ENCODE measurements at places on chromosomes 4 and X. TPM values are rescaled to one million over a fixed set of nuclear protein-coding genes. Genes with fewer than 3 reads are reported as not detected.

Gene MYOZ2
- 0.26 TPM for polyA plus RNA-seq

Gene MAD2L1
- polyA plus RNA-seq = 19.4 TPM

Gene CDS1
- polyA plus RNA-seq = 0.02 TPM

DNA sequence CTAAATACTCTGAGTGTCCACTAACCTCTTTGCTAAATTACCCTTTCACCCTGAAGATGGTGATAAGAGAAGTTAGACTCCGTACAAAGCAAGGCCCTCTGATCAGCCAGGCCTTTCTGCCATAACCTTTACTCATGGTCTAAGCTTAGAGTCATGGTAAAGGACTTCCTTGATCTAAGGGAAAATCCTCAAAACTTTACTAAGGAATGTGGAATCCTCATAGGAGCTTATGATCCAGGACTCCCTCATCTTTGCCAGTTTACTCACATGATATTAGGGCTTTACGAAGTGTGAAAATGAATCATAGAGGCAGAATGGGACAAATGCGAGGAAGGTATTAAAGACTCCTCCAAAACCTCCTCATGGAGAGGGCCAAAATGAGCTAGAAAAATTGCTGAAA is 7.9 kb upstream of the FAM13A start:
- no peak for DNase-seq

DNA sequence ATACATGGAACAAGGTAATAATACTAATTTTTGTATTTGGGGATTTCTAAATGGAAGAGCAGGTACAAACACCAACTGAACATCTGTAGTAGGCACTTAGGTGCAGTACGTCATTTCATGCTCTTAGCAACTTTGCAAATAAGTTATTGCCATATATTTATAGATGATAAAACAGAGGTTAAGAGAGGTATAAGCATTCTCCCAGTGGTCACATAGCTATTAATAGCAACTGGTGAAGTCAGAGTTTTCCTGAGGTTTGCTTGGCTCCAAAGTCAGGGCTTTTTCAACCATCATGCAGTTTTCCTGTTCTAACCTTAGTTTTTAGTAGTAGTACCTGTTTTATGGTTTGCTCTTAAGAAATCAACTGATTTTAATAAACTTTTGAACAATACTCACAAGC is 10.9 kb downstream of the ARHGEF38 start:
- DNase-seq = no peak

DNA sequence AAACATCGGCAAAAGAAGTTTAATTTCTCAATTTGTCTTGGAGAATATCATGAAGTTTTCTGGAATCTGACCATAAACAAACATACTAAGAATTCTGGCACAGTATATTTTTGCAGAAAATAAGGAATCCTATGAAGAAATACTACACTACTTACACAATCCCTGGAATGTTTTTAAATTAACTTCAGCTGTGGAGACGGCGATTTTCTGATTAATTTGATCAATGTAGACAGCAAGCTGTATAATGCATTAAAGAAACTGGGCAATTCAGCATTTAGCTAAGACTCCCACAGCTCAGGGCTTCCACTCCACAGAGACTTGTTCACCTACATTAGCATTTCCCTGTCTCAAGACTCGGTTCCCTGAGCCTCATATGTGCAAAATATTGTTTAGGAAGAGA is 12.2 kb downstream of the EGFL6 start:
- no peak for DNase-seq

GRCh38 chr4:70930530-70931256 is 28.5 kb downstream of the MOB1B start:
- DNase-seq = peak; percentile 52

Gene CFAP99
- polyA plus RNA-seq = 0.13 TPM

- DNase-seq = peak; percentile 41
Observed at GRCh38 chr4:39353478-39354253, 12.5 kb downstream of the RFC1 start.

DNA sequence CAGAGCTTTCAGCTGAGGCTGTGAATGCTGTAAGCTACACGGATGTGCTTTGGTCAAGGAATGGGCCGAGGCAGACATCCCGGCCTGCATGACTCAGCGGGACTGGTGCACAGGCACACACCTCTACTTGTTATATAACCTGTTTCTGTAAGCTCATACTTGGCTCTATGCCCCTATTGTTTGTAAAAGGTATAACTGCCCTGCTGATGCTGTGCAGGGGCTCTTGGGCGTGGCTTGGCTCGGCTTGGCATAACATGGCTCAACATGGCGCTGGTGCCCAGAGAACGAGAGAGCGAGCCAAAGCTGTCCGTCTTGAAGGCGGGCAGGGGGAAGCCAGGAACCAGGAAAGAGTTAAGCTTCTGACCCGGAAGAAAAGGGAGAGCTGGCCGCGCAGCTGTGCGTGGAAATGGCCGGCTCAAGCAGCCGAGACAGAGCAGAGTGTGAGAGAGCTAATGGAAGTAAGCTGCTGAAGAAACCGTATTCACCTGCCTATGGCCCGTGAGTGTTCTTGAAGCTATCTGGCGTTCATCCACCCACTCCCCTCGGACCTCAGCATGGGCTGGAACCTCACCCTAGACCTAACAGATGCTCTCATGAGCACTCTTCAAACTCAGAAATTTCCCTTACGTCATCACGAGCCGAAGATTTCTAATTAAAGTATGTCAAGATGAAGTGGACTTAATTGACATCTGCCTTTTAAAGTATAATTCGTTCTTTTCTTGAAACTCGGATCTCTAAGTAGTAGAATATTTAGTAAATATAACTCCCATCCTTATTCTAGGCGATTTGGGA is 286.3 kb upstream of the AGA start:
- DNase-seq = no peak

Gene USP9X
- 15.7 TPM for polyA plus RNA-seq

GRCh38 chrX:108736509-108737479 is at the start of gene IRS4:
Gene IRS4, minus strand, starts transcription at chrX:108736563.
- DNase-seq = peak; percentile 46

Gene SLC30A9
- 44.0 TPM for polyA plus RNA-seq

Gene MAGEE2
- not detected for polyA plus RNA-seq

Gene FRAS1
- polyA plus RNA-seq = 8.3 TPM

DNA sequence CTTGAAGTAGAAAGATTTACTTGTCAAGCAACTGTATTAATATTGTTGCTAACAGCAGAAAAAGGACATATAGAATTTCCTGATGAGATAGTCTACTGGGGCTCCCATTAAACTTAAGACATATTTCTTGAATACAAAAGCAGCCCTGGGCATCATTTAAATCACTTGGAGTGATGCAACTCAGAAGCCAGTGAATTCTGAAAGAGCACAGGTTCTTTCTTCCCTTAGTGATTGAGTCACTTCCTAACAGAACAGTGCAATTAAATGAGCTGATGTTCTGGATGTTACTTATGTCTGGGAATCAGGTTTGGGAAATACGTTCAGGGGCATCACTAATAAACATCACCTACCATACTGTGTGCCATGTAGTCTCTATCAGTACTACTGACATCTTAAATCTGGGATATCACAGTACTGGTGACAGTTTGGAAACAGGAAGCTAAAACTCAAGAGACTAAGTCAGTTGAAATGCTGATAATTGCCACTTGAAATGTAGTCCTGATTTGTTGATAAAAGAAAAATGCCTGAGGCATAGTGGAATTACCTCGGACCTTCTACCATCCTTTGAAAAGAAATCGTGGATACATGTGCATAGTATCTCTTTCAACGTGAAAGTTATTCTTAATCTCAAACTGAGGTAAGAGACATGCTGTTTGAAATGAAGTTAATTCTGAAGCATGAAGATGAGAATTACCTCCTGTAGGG is 249.2 kb upstream of the GPRIN3 start:
- DNase-seq = no peak

Gene RNF175
- polyA plus RNA-seq = 0.06 TPM

Gene UCP1
- not detected for polyA plus RNA-seq

- no peak for DNase-seq
Observed at GRCh38 chr4:41749631-41750039, 1.1 kb upstream of the PHOX2B start.

Gene KIF4A
- 11.5 TPM for polyA plus RNA-seq

DNA sequence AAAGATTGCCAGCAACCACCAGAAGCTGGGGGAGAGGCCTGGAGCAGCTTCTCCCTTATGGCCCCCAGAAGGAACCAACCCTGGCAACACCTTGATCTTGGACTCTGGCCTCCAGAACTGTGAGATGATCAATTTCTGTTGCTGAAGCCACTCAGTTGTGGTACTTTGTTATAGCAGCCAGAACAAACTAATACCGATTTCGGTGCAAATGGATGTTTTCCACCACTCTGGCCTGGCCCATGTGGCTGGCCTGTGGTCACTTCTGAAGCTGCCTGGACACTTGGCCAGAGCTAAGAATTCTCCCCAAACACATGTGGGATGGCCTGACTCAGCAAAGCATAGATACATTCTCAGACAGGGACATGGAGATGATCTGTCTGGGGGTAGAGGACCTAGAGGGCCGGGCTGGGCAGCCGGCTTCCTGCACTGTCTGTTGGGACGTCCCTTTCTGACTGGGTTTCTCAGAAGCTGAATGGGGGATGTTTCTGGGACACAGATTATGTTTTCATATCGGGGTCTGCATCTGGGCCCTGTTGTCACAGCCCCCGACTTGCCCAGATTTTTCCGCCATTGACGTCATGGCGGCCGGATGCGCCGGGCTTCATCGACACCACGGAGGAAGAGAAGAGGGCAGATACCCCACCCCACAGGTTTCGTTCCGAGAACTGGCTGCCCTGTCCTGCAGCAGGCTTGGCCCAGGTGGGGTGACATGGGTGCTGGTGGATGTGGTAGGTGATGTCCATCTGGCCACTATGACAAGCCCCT is 4.1 kb downstream of the FOXP3 start:
- DNase-seq = no peak

Gene HOPX
- polyA plus RNA-seq = 0.08 TPM

- DNase-seq = no peak
Observed at GRCh38 chr4:182015014-182015413, 228.2 kb upstream of the TENM3 start.

- no peak for DNase-seq
Observed at GRCh38 chr4:79613269-79613935, 205.4 kb upstream of the GK2 start.

GRCh38 chrX:129654652-129655546 is at the start of gene APLN:
Gene APLN, minus strand, starts transcription at chrX:129654956. Its CDS starts 326 bp downstream, at chrX:129654630.
- DNase-seq = peak; percentile 80

Gene ADH7
- polyA plus RNA-seq = not detected

Gene BEND4
- 0.02 TPM for polyA plus RNA-seq

Gene SLC2A9
- polyA plus RNA-seq = not detected

GRCh38 chr4:124053872-124054538 is 657.4 kb downstream of the SPRY1 start:
- no peak for DNase-seq

- DNase-seq = no peak
Observed at GRCh38 chr4:81930506-81931238, 443.1 kb downstream of the HNRNPD start.

GRCh38 chr4:187972135-187972534 is 23.4 kb upstream of the ZFP42 start:
- no peak for DNase-seq

DNA sequence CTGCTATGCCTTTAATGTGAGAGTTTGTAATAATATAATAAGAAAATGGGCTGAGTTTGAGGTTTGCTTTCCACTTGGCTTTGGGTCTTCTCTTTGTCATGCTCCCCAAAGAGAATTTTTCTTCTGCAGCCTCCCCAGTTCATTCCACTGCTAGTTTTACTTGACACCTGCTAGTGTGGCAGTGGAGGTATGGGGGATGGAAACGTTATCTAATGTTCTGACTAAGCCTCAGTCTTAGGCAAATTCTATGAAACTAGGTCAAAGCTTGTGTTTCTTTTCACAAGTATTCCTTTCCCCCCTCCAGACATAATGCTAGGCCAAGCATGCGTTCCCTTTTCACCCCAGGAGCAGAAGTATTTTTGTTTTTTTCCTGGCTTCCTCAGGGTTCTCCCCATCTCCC is 67.5 kb downstream of the PPP1R2C start:
- no peak for DNase-seq

Gene EREG
- not detected for polyA plus RNA-seq

Gene TSPAN6
- polyA plus RNA-seq = 20.9 TPM

DNA sequence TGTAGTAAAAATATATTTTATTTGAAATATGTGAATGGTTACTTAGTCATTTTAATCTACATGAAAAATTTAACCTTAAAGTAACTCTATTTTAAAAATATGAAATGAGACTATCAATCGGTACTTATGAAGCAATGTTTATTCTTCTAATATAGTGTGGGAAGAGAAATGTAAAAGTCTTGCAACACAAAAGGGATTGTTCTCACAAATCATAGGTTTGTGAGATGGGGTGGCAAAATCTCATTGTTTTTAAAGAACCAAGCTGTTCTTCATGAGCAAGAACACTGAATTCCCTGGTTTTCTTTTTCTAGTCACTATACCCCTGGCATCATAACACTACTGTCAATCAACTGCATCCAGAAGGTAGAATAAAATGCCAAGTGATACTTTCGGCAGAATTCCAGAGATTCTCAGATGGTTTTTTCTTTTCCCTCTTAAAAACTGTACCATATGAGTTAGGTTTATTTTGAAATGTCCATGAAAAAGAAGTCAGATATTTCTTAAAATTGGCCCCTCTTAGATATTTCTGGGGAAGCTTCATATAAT is 52.2 kb downstream of the SNCA start:
- no peak for DNase-seq

GRCh38 chrX:150257353-150258175 is 105.6 kb upstream of the MAMLD1 start:
- no peak for DNase-seq

DNA sequence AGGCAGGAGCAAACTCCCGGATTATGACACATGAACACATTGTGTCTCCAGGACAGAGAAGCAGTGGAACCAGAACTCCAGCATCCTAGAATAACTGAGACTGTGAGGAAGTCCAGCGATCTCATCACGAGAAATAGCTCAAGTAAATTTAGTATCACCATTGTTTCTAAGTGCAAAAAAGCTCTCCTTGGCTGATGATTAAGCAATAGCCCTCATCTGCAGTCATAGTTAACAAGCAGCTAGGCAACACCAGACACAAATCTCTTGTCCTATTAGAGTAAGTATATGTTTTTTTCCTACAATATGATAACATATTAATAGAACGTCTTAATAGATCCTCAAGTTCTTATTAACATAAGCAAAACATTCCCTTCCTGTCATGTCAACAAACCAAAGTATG is 2.4 kb upstream of the CFAP299 start:
- no peak for DNase-seq

GRCh38 chrX:74382613-74383012 is 38.7 kb upstream of the SLC16A2 start:
- DNase-seq = peak; percentile 62

DNA sequence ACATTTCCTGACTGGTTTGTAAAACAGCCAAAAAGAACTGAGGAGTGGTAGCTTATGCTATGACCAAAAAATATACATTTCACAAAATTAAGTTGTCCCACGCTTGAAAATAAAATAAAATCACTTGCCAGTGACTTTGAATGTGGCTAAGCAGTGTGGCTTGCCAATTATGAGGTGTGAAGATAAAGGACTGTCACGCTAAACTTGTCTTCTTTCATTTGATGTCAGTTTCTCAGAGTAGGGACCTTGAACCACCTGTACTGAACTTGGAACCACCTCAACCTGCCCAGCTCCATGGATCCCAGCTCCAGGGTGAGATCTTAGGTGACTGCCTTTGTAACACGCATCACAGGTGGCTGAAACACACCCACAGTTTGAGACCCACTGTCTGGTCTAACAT is 113.7 kb upstream of the TBL1X start:
- DNase-seq = no peak

Gene S100G
- not detected for polyA plus RNA-seq

Data from SK-N-SH (cell line).